ENCODE measurements at places on chromosomes 1 and 21.

GRCh38 chr1:97159342-97159741, 437.8 kb downstream of the PTBP2 start:
- no peak for DNase-seq

DNA sequence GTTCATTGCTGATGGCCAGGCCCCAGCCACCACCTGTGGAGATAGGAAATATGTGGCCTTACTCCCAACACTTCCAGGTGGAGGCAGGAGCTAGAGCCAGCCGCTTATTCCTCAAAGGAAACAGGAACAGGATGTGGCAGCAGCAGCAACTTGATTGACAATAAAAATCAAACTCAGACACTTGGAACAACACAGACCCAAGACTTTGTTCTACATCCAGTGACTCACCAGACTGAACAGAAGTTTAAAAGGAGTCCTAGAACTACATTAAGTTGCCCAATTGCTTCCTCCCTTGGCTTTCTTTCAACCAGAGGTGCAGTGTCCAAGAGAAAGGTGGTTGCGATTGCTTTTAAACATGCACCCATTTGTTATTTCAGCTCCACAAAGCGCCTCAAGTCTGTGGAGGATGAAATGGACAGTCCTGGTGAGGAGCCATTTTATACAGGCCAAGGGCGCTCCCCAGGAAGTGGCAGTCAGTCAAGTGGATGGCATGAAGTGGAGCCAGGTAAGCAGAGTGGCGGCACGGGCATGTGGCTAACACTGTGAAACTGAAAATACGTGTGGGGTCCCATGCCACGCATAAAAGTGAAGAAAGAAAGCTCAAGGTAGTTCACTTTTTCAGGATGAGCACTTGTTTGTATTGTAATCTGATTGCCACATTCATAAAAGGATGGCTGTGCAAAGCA, 276.6 kb downstream of the NFIA start:
- DNase-seq, result no peak

GRCh38 chr1:225427235-225428067, at the start of gene LBR:
TSS of gene LBR (minus strand) at chr1:225428038. CDS start at chr1:225424075, 3,963 bp downstream.
- DNase-seq, result peak; percentile 65

DNA sequence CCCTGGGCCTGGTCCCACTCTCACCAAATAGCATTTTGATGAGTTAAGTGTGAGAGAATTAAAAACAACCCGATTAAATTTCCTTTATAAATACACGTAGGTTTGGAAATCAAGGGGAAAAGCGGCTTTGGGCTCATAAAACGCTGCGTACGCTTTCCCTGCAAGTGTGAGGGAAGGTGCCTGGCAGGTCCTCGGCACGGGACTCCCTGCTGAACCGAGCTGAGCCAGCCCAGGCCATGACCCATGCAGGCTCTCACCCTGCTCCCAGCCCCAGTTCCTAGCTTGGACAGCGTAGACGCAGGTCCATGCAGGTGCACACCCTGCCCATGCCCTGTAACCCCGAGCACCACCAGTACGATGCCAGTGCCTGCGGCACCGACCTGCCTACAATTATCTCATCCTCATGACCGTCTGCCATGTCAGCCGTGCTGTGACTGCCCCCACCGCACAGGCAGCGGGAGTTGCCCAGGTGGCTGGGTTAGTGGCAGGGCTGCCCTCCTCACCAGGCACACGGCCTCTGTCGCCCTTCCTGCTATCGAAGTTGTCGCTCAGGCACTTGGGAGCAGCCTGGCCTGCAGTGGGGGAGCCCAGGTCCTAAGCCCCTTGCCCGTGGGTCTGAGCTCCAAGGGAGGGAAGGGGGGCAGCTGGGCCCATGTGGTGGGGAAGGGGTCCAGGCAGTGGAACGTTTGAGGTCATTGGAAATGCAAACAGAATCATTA, 41.0 kb upstream of the ACTRT2 start:
- DNase-seq, result peak; percentile 21

GRCh38 chr1:219120624-219121544, 52.8 kb upstream of the LYPLAL1 start:
- no peak for DNase-seq

GRCh38 chr1:30728832-30729638, 5.7 kb upstream of the MATN1 start:
- no peak for DNase-seq

GRCh38 chr1:169630006-169630405, at the start of gene SELP:
TSS of gene SELP (minus strand) at chr1:169630124. CDS start at chr1:169630074, 50 bp downstream.
- no peak for DNase-seq

- DNase-seq, result no peak
These were observed 100.9 kb upstream of the MARK1 start for GRCh38 chr1:220426989-220427388.

GRCh38 chr1:223183268-223183862, 40.3 kb upstream of the TLR5 start:
- DNase-seq, result no peak

DNA sequence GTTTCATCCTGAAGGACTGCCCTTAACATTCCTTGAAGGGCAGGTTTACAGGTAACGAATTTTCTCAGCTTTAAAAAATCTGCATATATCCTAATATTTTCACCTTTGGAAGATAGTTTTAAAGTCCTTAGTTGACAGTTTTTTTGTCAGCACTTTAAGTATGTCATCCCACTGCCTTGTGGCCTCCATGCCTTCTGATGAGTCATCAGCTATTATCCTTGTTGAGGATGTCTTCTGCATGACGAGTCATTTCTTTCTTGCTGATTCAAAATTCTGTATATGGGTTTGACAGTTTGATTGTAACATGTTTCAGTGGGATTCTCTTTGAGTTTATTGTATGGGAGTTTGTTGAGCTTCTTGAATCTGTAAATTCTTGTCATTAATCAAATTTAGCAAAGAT, 500.6 kb downstream of the DISC1 start:
- no peak for DNase-seq

DNA sequence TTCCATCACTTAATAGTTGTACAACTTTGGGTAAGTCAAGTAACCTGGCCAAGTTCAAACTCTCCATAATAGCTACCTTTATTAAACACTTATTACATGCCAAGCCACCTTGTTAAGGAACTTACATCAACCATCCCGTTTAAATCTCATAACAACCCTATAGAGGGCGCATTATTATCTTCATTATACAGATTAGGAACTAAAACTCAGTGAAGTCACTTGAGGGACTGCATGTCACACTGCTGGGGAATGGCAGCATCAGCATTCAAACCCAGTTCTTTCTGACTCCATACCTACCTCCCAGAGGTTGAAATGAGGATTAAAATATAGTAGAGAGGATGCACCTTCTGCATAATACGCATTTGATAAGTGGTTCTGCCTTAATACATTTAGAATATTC, 47.1 kb upstream of the PLA2G2C start:
- DNase-seq, result no peak

DNA sequence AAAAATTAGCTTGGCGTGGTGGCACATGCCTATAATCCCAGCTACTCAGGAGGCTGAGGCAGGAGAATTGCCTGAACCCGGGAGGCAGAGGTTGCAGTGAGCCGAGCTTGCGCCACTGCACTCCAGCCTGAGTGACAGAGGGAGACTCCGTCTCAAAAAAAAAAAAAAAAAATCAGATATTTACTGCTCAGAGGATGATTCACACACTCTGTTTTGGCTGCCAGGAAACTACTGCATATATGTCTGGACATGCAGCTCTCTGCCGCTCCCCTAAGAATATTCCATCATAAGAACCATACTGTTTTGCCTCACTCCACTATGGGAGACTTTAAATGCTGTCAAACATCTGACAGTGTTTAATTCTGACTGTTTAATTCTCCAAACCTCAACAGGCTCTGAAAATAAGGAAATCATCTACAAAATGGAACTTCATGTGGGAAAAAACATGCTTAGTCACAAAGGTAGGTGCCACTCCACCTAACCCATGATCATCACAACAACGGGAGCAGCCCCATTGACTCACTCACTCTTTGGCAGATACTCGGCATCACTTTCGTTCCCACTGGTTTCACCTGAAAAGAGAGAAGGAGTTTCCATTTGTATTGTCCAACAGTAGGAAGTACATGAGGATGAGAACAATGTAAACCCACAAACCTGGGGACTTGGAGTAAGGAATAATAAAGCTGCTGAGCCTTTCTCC, 29.3 kb upstream of the BCAS2 start:
- DNase-seq, result no peak

GRCh38 chr1:56873213-56873612, 18.6 kb downstream of the C8A start:
- DNase-seq, result no peak

Data from activated CD8-positive, alpha-beta memory T cell treated with anti-CD3 and anti-CD28 coated beads, Interleukin-2, amount 10 ng/mL, durations not matched to agents 7 days and 5 days (primary cell).